ENCODE measurements at places on chromosomes 16 and 17.

DNA sequence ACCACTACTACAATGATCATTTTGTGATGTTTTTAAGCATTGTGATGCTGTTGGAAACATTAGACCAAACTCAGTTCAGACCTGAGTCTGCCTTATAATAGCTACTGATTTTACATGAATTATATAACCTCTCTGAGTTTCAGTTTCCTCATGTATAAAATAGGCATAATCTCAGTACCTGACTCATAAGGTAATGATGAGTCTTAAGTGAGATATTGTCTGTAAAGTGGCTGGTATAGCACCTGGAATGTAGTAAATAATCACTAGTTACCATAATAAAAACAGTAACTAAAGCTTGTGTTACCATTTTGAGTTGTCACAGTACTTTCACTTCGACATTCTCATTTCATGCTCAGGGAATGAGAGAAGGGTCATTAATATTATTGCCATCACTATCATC lies 381.5 kb upstream of the SALL1 start:
- no peak for DNase-seq

- no peak for DNase-seq
Measured at GRCh38 chr17:20206591-20206990, 197.4 kb downstream of the SPECC1 start.

DNA sequence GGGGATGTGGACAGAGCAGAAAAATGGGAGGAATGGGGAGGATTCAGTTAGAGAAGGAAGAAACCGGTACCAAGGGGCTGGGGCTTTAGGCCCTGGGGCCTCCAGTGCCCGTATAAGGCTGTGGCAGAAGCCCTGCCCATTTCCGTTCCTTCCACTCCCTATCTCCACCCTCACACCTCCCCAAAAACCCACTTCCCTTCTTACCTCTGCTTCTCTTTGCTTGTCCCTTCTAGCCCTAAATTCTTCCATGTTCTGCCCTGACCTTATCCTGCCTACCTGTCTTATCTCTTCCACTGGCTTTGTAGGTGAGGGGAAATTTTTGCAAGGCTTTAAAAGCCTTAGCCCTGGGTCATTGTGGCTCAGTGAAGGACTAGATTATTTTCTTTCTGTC lies 4.1 kb downstream of the RNF167 start:
- no peak for DNase-seq

DNA sequence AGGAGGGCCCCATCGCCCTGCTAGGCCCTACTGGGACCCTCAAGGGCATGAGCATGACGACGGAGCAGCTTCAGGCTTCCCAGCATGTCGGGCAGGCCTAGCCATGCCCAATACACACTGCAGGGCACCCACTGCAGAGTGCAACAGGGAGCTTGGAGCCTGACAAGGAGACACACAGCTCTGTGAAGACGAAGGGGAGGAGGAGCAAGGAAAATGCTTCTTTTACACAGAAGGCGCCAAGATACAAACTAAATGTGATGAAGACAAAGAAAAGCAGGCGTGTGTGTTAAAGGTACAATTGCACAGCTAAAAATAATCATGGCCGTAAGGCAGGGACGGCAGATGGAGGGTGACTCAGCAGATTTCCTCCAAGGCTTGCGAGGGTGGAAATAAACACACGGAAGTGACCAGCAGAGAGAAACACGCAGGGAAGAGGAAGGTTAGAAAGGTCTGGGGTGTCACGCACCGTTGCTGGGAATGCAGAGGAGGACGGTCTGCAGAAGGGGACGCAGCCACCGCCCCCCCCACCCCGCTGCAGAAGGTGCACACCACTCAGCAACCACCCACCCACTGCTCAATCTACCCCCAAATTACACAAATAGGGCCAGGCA lies 108.5 kb downstream of the ZNF778 start:
- peak; percentile 37 for DNase-seq

DNA sequence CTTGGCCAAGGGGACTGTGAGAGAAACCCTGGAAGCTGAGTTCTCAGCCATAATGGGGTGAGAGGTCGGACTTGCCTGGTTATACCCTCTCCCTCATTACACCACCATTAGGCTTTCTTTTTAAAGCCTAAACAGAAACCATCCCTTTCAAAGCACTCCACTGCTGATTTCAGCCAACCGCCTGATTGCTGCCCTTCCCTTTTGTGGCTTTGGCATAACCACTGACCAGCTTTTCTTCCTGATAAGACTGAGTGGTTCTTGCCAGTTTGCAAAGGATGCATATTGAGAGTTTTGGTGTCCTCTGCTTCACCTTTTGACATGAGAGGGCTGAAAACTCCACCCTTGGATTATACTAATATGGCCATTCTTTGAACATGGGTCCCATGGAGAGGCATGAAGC lies 308.2 kb upstream of the GOT2 start:
- DNase-seq, result no peak

DNA sequence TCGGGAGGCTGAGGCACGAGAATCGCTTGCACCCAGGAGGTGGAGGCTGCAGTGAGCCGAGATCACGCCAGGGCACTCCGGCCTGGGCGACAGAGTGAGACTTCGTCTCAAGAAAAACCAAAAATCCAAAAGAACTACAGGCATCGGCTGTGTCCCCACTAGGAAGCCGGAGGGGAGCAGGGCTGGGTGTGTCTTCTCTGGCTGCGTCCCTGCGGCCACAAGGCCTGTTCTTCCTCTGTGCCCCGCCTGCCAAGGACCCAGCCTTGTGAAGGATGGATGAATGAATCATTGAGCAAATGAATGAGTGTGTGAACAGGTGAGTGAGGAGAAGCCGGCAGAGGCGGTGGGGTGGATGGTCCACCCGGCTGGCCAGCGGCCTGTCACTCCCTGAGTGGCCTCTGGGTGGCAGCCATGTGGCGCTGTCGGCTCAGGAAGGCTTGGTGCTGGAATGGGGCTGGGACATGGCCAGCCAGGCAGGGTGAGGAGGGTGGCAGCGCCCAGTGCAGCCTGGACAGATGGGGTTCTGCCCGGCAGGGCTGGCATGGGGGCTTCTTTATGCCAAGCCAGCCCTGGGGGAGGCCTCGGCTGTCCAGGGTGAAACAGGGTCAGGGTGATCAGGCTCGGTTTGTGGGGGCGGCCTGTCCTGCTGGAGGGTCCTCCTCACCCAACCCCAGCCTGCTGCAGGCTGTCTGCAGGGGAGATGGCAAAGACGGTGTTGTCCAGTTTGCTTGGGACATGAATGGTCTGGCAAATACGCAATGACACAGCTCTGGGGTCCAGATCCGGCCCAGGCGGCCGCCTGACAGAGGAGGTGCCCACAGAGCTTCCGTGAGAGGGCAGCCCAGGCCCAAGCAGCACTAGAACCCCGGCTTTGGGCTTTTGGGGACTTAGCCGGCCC lies 21.7 kb downstream of the SLC25A10 start:
- DNase-seq, result peak; percentile 58

GRCh38 chr17:82930924-82931698 lies 91.3 kb upstream of the ZNF750 start:
- DNase-seq, result no peak

- DNase-seq, result no peak
Measured at GRCh38 chr17:58391302-58391984, 25.9 kb downstream of the RNF43 start.

Data from amygdala (tissue), 56 donors.